Mucosa of gallbladder (tissue), 1 donor: ENCODE measurements at places on chromosomes 16 and 17.

GRCh38 chr17:73013816-73014663 lies 78.4 kb downstream of the SLC39A11 start:
- no peak for DNase-seq

- peak; percentile 27 for DNase-seq
Measured at GRCh38 chr17:7403043-7403726, 712 bp downstream of the TMEM256 start.

DNA sequence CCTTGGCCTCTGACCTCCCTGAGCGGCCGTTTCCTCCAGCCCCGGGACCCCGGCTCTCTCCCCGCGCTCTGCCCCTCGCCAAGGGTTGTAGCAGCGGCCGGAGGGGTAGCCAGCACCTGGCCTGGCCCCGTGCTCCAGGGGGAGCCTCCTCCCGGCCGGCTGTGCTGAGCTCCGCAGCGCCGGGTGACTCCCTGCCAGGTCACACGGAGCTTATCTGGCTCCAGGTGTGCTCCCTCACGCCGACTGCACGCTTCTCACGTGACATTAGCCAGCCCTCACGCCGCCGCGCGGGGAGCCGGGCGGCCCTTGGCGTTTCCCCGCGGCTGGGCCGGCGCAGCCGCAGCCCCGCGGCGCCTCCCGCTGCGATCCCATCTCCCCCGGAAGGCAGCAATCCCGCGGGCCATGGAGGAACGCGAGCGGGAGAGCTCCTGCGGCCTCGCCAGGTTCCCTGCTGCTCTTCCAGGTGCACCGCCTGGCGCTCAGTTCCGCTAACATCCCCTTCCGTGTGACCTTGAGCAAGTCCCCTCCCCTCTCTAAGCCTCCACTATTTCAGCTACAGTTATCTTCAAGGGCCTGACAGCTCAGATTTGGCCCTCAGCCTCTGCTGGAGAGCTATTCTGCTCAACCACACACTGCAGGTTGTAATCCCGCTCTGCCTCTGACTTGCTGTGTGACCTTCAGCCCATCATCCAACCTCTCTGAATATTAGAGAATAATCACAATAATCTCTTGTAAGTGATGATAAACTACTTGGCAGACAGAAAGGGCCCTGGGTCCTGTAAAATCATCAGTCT lies 3.4 kb downstream of the MYO18A start:
- DNase-seq, result no peak

- DNase-seq, result no peak
Measured at GRCh38 chr17:46108120-46108519, 85.1 kb downstream of the KANSL1 start.

- DNase-seq, result no peak
Measured at GRCh38 chr16:86874141-86874540, 295.8 kb downstream of the FOXL1 start.

DNA sequence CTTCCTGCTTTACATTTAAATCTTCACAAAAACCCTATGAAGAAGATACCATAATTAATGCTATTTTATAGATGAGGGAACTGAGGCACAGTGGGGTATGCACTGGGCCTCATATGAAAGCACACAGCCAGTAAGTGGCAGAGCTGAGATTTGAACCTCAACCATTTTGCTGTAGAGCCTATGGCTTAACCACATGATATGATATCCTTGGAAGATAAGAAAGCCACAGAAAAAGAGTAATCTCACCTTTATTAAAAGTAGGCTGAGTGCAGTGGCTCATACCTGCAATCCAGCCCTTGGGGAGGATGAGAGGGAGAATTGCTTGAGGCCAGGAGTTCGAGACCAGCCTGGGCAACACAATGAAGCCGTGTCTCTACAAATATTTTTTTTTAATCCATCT lies 15.0 kb upstream of the TOB1 start:
- DNase-seq, result no peak

DNA sequence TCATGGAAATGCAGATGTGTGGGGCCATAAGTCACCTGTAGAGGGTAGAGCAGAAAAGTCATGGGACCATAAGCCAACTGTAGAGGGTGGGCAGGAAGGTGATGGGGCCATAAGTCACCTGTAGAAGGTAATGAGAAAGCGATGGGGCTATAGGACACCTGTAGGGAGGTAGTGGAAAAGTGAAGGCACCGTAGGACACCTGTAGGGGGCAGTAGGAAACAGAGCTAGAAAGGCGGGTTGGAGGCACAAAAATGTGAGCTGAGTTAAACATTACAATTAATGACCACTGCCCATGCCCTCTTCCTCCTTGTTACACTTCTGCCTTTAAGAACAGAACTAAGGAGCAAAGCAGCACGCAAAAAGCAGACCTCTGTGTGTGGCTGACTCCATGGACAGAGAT lies 150.1 kb downstream of the SHISA6 start:
- no peak for DNase-seq

DNA sequence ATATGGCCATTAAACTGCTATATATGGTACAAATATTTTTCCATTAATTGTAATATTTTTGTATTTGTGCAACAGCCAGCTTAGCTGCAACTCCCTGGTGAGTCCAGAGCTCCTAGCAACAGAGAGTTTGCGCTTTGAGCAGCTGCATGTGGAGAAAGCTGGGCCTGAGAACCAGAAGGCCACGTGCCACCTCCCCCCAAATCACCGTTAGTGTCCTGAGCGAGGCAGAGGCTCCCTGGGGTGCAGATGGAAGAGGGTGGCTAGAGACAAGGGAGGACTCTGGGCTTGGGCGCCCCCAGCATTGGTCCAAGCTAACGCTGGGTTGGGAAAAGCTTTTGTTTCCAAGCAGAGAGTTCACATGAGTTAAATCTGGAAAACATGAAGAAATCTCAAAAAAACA lies 41.6 kb downstream of the HSBP1 start:
- no peak for DNase-seq

GRCh38 chr17:72173499-72174116 lies 52.8 kb downstream of the SOX9 start:
- no peak for DNase-seq

DNA sequence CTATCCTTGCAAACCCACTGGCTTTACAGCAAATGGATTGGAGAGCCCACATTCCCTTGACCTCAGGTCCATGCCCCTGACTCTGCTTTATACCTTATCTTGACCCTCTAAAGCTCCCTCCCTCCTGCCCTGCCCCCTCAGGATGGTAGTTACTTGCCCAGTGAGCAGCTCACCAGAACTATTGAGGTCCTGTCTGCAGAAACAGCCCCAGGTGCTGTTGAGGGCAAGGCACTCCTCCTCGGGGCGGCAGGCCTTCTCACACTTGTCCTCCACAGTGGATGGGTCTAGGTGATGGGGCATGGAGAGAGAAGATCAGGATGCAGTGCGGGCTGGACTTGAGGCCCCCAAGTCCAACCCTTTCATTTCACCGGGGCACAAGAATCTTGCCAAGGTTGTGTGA lies 4.6 kb downstream of the GP2 start:
- DNase-seq, result no peak

DNA sequence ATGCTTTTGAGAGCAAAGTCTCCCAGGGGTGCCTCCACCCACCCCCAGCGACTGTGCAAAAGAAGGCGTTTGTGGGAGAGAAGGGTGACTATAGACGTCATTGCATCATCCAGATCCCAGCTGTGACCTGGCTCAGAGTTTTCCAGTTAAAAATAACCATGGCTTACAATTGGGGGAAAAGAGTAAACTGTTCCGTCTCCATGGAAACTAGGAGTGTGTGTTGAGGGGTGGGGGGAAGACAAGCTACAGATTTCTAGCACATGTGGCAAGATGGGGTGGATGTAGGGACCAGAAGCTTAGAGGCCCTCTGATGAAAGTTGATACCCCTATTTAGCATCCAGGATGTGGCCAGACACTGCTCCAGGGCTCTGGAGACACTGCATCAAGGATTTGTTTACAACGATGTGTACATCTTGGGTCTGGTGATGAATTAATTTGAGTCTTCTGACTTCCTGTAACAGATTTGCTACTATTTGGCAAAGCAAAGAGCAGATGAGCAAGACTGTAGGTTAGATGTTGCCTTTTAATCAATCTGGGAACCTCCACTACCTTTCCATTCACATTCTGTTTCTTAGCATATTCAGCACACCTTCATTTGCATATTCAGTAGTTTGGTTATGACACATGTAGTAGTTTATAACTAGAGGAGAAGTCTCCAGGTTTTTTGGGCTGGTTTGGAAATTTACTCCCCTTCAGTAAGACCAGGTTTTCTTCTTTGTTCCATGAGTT lies 6.2 kb upstream of the DUSP14 start:
- DNase-seq, result peak; percentile 14

DNA sequence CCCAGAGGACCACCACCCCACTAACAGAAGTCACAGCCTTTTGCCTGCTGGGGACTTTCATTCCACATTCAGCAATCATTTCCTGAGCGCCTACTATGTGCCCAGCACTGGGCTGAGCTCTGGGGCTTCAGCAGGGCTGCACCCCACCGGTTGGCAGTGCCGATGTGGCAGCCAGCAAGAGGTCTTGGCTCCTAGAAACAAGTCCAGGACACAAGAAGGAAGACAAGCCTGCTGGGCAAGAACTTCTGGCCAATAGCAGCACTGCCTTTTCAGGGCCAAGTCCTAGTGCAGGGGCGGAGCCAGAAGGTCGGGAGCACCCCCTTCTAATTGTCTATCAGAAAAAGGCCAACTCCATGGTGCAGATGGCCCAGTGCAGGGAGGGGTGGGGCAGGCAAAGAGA lies 13.0 kb upstream of the HOXB9 start:
- DNase-seq, result no peak

GRCh38 chr17:37373530-37374159 lies 2.1 kb upstream of the C17orf78 start:
- peak; percentile 75 for DNase-seq

DNA sequence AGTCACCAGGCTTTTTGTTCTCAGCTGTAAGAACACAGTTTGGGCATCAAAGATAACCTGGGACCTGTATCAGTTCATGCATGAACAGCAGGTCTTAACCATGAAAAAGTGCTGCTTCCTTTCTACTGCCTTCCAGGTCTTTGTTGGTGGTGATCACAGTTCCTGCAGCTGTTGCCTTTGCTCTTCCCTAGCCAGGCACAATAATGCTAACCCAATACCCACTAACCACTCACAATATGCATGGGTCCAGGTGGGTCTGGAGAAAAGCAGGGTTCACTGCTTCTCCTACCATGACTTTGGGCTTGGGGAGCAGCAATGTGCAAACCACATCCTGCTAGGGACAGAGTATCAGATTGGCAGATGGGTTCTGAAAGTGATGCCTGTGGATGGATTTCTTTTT lies 396.9 kb downstream of the UTP18 start:
- DNase-seq, result no peak

DNA sequence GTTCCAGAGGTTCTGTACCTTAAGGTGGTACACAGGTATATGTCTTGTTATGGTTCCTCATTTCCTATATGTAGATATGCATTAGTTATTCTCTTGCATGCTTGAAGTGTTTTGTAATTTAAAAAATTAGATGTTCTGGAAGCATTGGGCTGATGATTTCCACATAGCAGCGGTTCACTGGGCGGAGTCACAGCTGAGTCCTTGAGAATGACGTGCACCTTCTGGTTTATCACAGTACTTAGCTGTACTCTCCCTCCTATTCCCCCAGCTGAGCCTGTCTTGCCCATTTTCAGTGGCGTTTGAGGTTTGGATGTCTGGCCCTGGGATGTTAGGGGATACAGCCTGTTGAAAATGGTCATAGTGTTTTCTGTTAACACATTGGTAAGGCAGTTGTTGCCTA lies 327.1 kb downstream of the SNX29 start:
- no peak for DNase-seq

DNA sequence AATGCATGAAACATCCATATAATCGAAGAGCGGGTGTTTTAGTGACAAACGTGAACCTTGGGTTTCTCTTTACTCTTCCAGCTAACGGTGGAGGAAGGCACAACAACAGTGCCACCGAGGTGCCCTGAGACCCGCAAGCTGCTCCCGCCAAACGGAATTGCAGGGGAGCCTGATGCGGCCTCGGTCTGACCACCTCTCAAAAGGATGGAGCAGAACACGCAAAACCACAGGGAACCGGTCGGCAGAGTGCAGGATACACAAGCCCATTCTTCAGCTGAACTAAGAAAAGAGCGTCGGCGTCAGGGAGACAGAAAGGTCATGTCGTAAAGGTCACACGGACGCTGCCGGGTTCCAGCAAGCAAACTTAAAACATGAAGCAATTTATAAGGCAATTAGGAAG lies 109.5 kb upstream of the ZNF750 start:
- DNase-seq, result no peak

GRCh38 chr16:22008215-22009059 lies 526 bp downstream of the MOSMO start:
- DNase-seq, result no peak

- no peak for DNase-seq
Measured at GRCh38 chr16:1920727-1921171, 2.5 kb upstream of the HS3ST6 start.

DNA sequence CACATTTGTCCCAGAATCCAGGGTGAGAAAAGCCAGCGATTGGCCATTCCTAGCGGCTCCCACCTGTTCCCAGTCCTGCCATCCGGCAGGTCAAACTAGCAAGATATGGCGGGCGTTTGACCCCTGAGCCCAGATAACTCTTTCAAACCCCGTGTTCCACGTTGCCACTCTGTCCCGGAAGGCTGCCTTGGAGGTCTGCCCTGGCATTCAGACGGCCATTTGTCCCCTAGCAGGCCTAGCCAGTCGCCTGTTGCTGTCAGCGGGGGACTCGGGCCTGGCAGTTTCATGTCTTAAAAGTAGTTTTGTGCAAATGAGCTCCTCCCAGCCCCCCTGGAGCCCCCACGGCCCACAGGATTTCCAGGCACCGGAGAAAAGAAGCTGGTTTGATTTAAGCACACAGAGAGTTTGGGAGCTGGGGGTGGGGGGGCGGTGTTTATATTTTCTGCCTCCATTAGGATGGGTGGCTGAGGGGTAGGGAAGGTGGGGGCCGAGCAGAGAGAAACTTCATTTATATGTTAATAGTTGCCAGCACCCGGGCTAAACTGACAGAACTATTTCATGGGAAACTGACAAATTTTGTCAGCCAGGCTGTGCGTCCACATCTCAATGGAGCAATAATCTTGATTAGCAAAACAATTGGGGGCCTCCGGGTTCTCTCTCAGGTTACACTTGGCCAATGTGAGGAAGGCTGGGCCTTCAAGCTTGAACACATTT lies 240.9 kb upstream of the SALL1 start:
- DNase-seq, result no peak

GRCh38 chr17:34793231-34793908 lies 167.9 kb downstream of the CCT6B start:
- DNase-seq, result no peak

DNA sequence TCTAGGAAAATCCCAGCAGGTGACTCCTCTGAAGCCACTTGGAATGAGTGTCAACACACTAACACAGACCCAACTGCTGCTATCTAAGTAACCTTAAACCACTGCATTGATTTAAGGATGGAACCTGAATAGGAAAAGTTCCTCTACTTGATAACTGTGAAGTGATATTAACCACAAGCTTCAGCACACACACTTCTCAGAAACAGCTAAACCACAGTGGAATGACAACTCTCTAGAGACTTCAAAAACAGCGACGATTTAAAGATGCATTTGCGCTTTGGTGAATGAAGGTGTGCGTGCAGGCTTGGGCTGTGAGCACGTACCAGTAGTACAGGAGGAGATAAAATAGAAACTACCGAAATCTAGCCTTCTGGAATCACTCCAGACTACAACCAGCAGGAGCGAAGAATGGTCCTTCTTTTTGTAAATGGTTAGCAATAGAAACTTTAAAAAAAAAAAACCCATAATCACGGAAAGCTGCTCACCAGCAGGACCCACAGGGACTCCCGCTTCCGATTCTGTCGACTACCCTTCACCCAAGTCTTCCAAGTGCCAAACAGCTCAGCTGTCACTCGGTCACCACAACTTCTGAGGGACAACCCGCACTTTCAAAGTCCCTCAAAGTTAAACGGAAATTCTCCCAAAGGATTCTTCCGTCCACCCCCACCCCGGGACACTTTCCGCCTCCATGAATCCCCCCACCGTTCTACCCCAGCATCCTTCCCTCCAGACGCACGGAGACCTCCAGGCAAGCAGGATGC lies 137.7 kb upstream of the CORO6 start:
- no peak for DNase-seq
